ENCODE measurements at places on chromosomes 13 and 19.

- no peak for DNase-seq
These were observed at the start of gene MYO1F for GRCh38 chr19:8577247-8577646. Gene MYO1F, minus strand, starts transcription at chr19:8577442. Its CDS starts 133 bp downstream, at chr19:8577309.

DNA sequence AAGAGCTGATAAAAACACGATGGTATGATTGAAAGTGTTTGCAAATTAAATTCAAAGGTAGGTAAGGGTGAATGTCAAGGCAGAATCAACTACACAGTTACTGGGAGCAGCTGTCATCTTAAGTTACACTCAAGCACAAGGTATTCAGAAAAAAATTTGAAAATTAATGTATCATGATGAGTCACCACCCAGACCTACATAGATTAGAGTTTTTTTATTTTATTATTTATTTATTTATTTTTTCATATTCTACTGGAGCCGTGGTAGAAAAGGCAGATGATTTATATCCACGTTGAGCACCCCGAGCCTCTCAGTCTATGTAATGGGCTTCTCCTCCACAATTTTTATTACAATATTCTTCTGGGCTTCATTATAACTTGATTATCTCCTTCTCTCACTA is 728.9 kb upstream of the ARGLU1 start:
- DNase-seq, result no peak

- DNase-seq, result no peak
These were observed 1122.8 kb upstream of the ATXN8OS start for GRCh38 chr13:68984688-68985319.

DNA sequence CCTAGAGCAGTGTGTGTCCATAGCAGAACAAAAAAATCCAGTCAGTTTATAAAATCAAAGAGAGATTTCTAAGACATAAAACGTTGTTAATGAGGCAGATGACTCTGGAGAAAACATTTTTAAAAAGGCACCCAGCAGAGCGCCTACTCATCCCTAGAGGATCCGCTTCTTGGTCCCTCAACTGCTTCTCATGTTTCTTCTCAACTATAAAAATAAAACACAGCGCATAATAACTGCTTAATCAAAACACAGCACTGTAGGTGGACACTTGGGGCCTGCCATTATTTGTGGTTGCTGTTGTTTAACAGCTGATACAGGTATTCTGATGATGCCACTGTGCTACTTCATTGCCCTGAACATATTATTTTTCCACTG is 347.9 kb downstream of the FGF9 start:
- DNase-seq, result no peak

DNA sequence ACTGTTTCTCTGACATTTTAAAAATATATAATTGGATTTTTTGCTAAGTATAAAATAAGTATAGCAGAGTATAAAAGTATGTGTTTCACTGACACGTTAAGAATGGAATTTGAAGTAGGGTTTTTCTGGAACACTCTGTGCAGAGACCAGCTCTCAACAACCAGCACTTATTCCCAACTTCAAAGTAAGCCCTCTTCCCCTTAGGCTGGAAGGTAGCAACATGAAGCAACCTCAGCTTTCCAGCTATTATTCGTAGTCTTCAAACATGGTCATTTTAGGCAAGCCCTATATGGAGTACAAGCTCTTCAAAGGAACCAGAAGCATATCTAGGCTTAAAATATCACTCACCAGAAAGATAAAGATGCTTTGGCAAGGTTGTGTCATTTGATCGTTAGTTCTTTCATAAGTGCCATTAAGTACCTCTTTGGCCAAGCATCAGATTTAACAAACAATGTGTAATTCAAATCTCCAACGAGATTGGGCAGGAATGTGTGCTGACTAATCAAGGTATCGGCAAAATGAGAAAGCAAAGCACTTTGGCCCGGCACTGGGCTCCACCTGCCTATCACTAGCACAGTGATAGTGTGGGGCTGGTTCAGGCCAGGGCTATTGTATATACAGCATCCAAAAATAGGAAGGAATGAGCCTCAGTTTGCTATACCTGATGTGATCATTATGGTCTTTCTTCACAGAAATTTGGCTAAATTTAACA is 95.9 kb upstream of the FREM2 start:
- no peak for DNase-seq

DNA sequence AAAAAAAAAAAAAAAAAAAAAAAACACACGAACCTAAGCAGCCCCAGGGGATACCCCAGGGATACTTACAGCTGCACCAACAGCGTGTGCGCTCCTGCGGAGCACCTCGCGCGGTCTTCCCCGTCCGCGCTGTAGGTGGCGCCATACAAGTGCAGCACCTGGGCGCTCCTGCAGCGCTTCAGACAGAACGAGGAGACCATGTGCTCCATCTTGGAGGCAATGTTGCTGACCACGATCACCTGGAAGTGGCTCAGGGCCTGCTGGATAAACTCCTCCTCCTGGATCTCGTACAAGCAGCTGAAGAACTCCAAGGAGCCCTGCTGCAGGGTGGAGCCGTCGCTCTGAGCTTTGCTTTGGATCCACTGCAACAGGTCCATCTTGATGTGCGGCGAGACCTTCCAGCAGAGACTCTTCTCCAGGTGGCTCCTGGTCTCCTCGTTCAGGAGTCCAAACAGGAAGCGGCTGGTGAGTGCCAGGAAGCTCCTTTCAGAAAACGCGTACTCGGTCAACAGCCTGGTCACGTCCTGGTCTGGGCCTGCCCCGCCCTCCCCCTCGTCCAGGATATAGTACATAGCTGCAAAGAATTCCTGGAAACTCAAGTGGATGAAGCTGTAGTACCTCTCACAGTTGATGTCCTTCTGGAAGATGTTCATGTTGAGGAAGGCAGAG is 14.5 kb downstream of the NLRP12 start:
- no peak for DNase-seq

DNA sequence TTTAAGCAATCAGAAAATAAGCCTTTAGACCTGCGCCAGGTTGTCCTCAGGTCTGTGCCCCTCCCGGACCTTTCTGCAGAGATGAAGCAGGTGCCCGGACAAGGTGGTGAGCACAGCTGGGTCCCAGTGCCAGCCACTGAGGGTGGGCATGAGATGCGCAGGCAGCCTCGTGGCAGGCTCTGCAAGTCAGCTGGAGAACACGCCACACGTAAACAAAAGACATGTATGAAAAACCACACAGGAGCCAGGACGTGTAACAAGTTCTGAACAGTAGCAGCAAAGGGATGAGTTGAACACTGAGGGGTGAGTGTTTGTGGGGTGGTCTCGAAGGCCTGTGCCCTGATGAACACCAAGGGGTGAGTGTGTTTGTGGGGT is 68.8 kb upstream of the MCF2L start:
- no peak for DNase-seq

- DNase-seq, result no peak
These were observed 179.3 kb upstream of the PCDH17 start for GRCh38 chr13:57452228-57452627.

DNA sequence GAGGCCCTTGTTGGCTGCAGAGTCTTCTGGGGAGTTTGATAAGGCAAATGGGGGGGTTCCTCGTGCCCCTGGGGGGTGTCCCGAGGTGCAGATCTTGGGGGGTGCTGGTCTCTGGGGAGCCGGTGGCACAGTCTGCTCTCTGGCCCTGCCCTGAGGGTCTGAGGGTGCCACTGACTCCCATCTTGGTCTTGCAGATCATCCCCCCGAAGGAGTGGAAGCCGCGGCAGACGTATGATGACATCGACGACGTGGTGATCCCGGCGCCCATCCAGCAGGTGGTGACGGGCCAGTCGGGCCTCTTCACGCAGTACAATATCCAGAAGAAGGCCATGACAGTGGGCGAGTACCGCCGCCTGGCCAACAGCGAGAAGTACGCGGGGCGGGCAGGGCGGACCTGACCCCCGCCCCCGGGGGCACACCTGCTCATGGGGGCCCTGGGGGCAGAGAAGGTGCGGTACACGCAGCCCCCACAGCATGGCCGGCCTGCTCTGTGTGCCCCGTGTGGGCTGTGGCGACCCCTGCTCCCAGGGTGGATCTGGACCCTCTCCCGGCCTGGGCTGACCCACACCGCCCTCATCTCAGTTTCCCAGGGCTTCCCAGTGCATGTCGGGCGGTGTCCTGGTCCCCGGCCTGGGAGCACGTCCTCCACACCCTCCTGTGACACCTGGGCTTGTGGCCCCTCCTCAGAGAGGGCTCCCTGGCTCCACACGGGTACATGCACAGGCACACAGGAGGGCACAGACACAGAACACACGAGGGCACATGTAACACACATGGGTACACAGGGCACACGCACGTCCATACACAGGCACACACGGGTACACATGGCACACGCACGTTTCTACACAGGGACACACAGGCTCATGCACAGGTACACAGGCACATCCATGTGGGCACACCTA is 71.0 kb downstream of the KDM4B start:
- no peak for DNase-seq

DNA sequence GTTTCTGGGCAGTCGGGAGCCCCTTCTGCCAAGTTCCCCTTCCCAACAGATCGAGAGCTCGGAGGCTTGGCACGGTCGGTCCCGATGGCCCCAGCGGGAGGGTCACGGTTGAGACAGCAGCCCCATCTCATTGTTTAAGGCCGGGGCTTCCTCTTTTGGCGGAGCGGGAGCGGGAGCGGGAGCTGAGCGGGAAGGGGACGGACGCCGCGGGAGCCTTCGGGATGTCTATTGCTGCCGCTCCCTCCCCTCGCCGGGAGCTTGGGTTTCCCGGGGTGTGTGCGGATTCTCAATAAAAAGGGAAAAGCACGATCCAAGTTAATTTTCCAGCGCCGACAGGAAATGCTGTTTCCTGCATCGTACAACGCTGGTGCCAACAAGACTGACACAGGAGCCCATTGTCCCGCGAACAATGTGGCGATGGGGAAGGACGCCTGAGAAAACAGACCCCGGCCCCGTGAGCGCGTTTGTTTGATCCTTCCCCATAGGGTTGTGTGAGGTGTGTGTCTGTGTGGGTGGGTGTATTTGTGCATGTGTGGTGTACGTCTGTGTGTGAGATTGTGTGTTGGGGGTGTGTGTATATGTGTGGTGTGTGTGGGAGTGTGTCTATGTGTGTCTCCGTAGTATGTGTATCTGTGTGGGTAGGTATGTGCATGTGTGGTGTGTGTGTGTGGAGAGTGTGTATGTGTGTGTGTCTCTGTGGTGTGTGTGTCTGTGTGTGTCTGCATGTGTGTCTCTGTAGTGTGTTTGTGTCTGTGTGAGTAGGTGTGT is 36.3 kb upstream of the FLT1 start:
- no peak for DNase-seq

DNA sequence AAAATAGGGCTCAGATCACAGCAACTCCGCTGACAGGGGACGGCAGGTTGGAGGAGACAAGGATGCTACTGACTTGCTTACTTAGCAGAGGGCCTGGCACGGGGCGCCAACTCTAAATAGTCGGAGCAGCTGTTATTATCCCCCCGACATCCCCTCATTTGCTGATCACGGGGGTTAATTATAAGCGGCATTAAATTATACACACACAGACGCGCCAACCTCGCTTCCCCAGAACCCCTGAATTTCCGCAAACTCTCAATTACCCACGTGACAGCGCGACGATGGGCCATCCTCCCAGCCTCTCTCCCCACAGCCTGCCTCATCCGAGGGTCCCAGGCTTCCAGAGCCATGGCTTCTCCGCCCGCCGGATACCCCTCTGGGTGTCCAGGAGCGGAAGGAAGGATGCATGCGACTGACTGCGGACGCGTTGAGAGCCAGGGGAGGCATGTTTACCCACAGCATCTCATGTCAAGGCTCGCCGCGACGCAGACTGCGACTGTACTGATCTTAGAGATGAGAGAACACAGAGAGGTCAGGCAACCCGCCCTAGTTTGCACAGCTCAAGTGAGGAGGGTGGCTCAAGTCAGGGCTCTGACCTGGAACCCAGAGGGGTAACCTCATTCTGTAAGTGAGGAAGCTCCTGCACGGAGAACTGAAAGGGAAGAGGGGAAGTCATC is 5.7 kb downstream of the PTPRS start:
- DNase-seq, result no peak

GRCh38 chr19:45402298-45403061 is 2.4 kb downstream of the PPP1R13L start:
- peak; percentile 18 for DNase-seq

GRCh38 chr19:20365146-20365545 is 198.1 kb downstream of the ZNF486 start:
- no peak for DNase-seq

DNA sequence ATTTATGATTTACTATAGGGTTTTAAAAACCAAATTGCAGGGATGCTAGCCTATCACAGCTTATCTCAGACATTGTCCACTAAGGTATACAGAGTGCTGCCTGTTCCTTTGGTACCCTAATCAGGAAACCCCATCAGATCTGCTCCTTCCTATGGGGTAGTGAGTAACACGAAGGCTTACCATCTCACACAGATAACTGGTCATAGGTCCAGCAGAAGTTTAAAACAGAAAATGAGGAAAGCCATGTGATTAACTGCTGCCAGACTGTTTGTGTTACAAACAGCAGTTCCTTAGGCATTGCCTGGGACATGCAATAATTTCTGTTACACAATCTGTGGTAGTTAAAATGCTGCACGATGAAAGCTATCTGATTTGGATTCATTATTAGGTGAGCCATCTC is 53.5 kb upstream of the ALOX5AP start:
- DNase-seq, result no peak

- DNase-seq, result no peak
These were observed 13.7 kb upstream of the FARP1 start for GRCh38 chr13:98129059-98129746.

DNA sequence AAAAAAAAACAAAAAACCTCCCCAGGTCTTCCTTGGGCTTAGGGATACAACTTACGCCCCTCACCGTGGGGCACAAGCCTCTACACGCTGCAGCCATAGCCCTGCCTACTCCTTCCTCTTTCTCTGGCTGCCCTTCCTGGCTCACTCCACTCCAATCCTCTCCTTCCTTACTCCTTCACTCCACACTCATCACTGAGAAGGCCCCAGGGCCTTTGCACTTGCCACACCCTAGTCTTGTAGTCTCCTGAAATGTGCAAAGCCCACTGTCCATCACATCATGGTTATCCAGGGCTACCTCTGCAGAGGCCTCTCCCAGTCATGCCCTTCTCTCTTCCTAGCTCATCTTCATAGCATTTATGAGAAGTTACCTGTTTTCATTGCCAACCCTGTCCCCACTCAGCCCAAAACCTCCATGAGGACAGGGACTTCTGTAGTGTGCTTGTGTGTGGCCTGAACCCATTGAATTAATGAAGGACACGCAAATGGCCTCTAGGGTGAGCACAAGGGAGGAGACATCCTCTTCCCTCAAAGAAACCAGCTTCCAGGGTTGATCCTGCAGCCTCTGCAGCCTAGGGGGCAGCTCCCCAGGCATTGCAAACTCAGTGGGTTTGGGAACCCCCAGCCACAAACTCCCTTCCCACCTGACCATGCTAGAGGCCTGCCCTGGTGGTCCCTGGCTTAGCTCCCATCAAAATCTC is 7.9 kb upstream of the HSH2D start:
- no peak for DNase-seq

All from activated naive CD4-positive, alpha-beta T cell treated with Interleukin-2 at 50 U/mL for 16 hours (primary cell).